Hypothalamus (tissue), 51 donors: ENCODE measurements at places on chromosomes 2 and 18.

DNA sequence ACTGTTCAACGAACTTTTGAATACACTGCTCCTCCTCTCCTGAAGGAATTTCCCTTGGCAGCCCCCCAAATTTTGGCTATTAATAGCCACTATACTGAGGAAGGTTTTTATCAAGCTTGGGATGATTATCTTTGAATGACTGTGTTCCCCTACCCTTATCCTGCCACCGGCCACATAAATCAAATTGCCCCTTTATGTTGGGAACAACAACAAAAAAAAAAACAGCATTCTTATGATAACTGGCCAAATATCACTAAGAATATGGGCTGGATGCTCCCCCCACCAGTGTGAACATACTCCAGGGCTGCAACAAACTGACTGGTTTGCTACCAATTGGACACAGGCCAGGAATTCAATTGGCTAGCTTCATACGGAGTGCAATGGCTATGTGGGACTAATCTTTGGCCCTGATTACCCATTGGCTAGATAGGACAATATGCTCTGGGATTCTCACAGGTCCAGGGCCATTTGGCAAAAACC is 20.6 kb downstream of the DUSP11 start:
- DNase-seq: no peak

DNA sequence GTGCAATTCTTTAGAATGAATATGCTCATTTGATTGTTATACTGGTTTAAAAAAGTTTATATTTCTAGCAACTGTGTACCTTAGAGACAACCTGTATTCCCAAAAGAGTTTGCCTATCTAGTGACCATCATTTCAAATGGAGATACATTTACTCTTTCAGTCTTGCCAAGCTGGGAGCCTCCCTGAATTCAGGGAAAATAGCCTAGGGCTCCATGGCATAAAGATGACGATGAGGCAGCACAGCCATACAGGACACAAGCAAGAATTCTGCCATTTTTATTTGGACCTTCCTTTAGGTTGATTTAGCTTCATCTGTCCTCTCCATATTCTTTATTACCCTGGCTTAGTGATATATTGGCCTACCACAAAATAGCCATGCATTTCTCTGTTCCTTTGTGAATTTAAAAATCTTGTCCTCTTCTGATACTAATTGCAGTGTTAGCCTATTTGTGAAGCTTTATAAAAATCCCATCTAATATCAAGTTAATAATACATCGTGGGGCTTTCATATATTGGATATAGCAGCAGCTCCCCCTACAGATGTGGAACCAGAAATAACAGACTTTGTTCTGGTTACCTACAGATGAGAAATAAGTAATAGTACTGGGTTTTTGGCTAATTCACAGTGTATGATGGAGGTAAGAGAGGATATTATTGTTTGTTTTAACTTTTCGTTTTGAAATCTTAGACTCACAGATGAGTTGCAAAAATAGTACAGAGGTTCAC is 1661.9 kb upstream of the PIK3C3 start:
- no peak for DNase-seq

DNA sequence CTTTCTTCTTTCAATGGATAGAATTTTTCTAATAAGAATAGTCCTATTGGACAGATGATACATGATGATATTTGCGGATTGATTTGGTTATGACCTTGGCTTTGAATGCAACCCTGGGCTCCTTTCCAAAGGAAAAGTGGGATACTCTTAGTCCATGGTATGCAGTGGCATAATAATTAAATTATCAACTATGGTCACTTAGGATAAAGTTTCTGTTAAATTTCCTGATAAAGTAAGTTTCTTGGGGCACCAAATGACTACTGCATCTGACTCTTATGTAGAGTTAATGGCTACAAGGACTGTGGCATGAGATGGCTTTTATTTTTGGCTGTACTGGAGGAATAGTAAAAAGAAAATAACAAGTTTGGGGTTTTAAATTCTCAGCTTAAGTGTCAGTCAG is 126.7 kb downstream of the QPCT start:
- DNase-seq: no peak

- DNase-seq: no peak
Measured at GRCh38 chr2:26772064-26773001, 8.2 kb downstream of the SLC35F6 start.

- DNase-seq: no peak
Measured at GRCh38 chr18:80077873-80078272, 31.2 kb upstream of the ADNP2 start.

GRCh38 chr18:31258789-31259188 is 59.2 kb upstream of the DSG1 start:
- no peak for DNase-seq

GRCh38 chr2:57105694-57106093 is 921.9 kb downstream of the CCDC85A start:
- no peak for DNase-seq

GRCh38 chr2:241936457-241937133 is 67.1 kb downstream of the RTP5 start:
- DNase-seq: no peak

DNA sequence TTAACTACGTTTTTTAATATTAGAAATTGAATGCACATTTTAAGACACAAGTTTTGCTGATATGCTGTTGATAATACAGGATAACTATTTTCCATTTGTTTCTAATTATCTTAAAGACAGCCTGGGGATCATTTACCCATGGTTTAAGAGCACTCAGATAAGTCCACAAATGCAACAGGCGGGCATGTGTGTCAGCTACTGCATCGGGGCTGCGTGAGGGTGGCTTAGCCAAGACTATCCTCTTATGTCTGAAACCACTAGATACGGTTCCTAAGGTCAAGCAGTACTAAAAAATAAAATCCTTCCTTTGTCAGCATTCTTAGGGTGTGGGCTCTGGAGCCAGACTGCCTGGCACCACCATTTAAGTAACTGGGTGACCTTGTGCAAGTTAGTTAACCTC is 254.8 kb downstream of the SATB2 start:
- no peak for DNase-seq

DNA sequence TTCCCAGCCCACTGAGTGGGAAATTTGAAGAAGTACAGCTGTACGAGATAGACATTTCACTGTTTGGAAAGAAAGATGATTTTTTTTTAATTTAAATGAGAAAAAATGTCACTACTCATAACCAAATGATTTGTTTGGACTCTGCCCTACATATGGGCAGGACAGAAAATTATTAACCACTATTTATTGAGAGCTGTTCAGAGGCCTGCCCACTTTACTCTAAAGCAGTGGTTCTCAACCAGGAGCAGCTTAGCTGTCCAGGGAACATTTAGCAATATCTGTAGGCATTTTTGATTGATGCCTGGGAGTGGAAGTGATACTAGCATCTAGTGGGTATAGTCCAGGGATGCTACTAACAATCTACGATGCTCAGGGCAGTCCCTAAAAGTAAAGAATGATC is 13.4 kb upstream of the DTNA start:
- no peak for DNase-seq

- DNase-seq: no peak
Measured at GRCh38 chr2:9201185-9201891, 5.3 kb upstream of the ASAP2 start.
